Psoas muscle (tissue), 8 donors: ENCODE measurements at places on chromosomes 2 and 18. TPM values are rescaled to one million over a fixed set of nuclear protein-coding genes. Genes with fewer than 3 reads are reported as not detected.

DNA sequence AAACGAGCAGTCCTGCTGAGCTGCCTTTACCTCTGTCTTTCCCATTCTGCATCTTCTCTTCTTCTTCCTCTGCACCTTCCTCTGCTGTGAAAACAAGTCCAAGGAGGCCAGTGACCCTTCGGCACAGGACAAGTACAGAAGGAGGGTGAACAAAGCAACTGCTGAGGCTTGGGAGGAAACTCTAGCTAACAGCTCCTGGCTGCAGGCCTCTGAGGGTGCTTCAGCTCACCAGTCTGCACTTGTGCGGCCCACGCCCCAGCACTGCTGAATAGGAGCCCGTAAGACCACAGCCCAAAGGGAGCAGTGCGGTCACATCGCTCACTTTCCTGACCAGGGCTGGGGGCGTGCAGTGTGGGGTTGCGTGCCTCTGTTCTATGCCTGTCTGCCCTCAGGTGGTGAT lies 42.1 kb upstream of the DNMT3A start:
- peaks cover 15% of the 10 kb centered on the region for H3K4me1 ChIP-seq
- DNase-seq = no peak

GRCh38 chr2:120177001-120177621 lies 46.1 kb downstream of the TMEM185B start:
- H3K36me3 ChIP-seq = no peaks in the 10 kb centered on the region
- peak overlapping the region; percentile 57 for H3K27ac ChIP-seq
- peaks cover 19% of the 10 kb centered on the region for H3K4me1 ChIP-seq

GRCh38 chr18:75441896-75442295 lies 14.4 kb upstream of the SMIM21 start:
- no peaks in the 10 kb centered on the region for H3K36me3 ChIP-seq
- H3K27me3 ChIP-seq = no peaks in the 10 kb centered on the region
- no peaks in the 10 kb centered on the region for H3K4me1 ChIP-seq
- no peak overlapping the region for H3K4me3 ChIP-seq

- H3K4me1 ChIP-seq = no peaks in the 10 kb centered on the region
- no peak for DNase-seq
- no peaks in the 10 kb centered on the region for H3K36me3 ChIP-seq
- no peak overlapping the region for H3K4me3 ChIP-seq
- H3K27me3 ChIP-seq = no peaks in the 10 kb centered on the region
Measured at GRCh38 chr2:59956981-59957380, 596.5 kb downstream of the BCL11A start.

DNA sequence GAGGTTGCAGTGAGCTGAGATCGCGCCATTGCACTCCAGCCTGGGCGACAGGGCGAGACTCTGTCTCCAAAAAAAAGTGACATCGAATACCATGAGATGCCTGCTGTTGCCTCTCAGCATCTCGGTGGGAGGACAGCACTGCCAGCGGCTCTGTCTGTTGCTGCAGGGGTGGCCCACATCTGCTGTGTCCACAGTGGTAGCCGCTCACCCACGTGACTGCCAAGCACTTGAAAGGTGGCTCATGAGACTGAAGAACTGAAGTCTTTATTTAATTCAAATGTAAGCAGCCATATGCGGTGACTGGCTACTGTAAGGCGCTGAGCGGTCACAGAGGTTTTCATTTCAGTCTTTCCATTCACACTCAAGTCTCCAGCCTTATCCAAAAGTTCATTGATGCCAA lies 25.8 kb downstream of the IMPA2 start:
- H3K4me1 ChIP-seq = peaks cover under 1% of the 10 kb centered on the region
- peaks cover 78% of the 10 kb centered on the region for H3K36me3 ChIP-seq
- H3K27ac ChIP-seq = no peak overlapping the region
- H3K27me3 ChIP-seq = no peaks in the 10 kb centered on the region

GRCh38 chr2:129877795-129878775 lies 101.4 kb upstream of the RAB6C start:
- peak overlapping the region; percentile 73 for H3K4me3 ChIP-seq
- no peaks in the 10 kb centered on the region for H3K27me3 ChIP-seq
- peaks cover 3% of the 10 kb centered on the region for H3K4me1 ChIP-seq
- peak; percentile 64 for DNase-seq

DNA sequence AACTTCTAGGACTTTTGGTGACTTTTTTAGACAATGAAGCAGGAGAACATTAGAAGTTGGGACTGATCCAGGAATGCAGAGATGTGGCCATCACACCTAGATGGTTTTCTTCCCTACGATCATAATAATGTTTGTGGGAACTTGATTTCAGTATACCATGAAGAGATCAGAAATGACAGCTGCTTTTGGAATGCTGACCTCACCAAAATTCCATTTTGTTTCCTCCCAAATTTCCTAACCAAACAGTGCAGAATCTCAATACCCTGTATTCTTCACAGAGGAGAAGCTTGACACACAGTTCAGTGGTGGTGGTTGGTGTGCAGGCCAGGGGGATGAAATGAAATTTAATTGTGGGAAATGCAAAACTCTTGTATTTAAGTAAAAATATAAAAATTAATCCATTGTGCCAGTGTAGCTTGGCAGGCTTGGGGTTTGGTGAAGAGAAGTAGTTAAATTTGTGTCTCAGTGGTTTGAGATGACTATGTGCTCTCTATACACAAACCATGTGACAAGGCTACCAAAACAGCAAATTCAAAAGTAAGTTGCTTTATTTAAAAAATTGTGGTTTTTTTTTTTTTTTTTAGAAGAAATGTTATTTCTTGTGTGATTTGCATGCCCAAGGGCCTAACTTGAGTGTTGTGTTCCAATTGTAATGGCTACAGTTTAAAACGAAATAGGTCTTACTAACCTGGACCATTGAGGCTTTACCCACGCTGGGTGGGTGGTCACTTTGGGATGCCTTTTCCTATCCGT lies 252.4 kb downstream of the LPIN1 start:
- DNase-seq = no peak
- no peaks in the 10 kb centered on the region for H3K4me1 ChIP-seq
- H3K4me3 ChIP-seq = no peak overlapping the region
- H3K36me3 ChIP-seq = no peaks in the 10 kb centered on the region
- H3K27me3 ChIP-seq = peaks cover 6% of the 10 kb centered on the region

- H3K4me3 ChIP-seq = no peak overlapping the region
- H3K27ac ChIP-seq = no peak overlapping the region
- no peak for DNase-seq
- H3K36me3 ChIP-seq = no peaks in the 10 kb centered on the region
Measured at GRCh38 chr18:45303026-45303425, 312.2 kb upstream of the SLC14A2 start.

DNA sequence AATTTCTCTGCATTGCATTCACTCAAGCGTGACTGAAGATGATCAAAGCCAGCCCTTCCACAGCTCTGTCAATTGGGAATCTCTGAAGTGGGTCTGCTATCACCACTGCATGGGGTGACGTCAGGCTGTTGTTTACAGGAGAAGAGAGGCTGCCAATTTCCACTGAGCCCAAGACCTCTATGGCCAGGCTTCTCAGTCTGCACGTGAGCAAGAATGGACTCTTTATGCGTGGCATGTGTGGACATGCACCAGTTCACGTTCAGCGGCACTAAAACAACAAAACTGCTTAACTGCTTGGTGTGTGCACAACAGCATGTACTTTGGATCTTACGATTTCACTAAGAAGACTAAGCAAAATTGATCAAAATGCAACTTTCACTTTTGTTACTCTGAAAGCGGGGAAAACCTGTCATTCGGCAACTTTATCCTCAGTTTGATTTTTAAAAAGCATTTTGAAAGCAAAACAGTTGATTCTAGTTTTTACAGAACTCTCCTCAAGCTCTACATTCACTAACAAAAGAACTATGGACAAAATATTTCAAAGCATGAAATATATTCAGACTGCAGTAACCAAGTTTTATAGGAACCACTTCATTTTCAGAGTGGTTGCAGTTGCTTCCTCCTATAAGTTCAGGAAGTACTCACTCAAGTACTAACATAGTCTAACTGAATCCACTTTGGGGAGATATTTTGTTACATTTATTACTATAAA lies 77.0 kb upstream of the SERTAD2 start:
- peak overlapping the region; percentile 60 for H3K27ac ChIP-seq
- H3K27me3 ChIP-seq = no peaks in the 10 kb centered on the region
- no peaks in the 10 kb centered on the region for H3K36me3 ChIP-seq
- peak; percentile 51 for DNase-seq

DNA sequence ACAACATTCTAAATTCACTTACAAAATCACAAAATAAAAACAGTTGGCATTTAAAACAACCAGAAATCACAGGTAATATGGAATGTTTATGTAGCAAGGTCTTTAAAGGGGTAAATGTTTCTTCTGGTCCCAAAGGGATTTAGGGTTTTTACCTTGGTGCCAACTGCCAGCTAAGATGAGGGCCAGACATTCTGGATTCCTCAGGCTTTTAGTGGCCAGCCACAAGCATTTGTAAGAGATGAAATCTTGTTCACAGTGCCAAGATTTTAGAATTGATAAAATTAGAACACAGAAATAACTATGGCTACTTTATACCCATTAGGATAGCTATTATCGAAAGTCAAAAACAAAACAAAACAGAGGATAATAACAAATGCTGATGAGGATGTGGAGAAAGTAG lies 60.4 kb upstream of the CDKL4 start:
- H3K4me1 ChIP-seq = no peaks in the 10 kb centered on the region
- no peak overlapping the region for H3K4me3 ChIP-seq
- no peak for DNase-seq
- peaks cover 49% of the 10 kb centered on the region for H3K36me3 ChIP-seq

DNA sequence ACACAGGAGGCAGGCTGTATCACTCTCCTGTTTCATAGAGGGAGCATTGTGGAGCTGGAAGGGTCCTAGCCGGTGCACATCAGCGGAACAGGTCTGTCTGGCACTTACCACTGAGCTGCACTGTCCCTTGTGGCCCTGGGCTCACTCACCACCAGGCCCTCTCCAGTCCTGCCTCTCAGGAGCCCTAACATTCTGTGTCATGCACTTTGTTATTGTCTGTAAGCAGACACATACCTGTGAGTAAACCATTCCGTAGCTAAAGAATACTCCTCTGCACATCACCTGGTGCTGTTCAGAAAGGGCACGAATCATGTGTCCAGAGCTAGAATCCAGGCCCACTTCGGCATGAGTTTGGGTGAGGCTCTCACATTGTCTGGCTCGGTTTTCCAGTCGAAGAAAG lies 93.6 kb downstream of the CRIM1 start:
- H3K27ac ChIP-seq = peak overlapping the region; percentile 75
- no peaks in the 10 kb centered on the region for H3K27me3 ChIP-seq
- no peak overlapping the region for H3K4me3 ChIP-seq
- H3K4me1 ChIP-seq = peaks cover 83% of the 10 kb centered on the region

DNA sequence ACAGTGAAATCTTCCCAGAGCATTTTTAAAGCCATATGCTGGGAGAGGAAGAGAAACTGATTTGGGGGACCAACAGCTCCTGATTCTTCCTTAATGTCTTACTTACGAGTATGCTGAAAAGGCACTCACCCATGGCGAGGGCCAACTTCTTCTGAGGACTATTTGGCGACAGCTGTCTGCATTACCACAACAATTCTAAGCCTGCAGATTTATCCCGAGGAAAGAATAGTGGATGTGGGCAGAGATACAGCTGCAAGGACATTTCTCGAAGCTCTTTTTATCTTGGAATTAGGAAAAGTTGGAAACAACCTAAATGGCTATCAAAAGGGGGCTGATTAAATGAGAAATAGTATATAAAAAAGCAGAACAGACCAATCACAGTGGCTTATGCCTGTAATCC lies 40.3 kb upstream of the FHL2 start:
- H3K4me1 ChIP-seq = peaks cover 18% of the 10 kb centered on the region
- peak overlapping the region; percentile 16 for H3K4me3 ChIP-seq
- H3K27ac ChIP-seq = no peak overlapping the region
- H3K27me3 ChIP-seq = no peaks in the 10 kb centered on the region
- DNase-seq = no peak
- H3K36me3 ChIP-seq = no peaks in the 10 kb centered on the region

DNA sequence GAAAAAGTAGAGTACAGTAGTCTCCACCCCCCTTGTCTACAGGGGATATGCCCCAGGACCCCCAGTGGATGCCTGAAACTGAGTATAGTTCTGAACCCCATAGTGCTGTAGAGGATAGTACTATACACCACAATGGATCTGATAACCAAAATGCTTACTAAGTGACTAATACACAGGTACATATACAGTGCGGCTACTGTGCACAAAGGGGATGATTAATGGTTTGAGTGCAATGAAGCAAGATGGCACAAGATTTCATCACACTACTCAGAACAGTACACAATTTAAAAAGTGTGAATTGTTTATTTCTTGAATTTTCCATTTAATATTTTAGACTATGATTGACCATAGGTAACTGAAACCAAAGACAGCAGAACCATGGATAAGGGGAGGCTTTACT lies 446.9 kb upstream of the NRP2 start:
- H3K27me3 ChIP-seq = no peaks in the 10 kb centered on the region
- no peak overlapping the region for H3K27ac ChIP-seq
- no peak for DNase-seq
- no peak overlapping the region for H3K4me3 ChIP-seq
- no peaks in the 10 kb centered on the region for H3K36me3 ChIP-seq

DNA sequence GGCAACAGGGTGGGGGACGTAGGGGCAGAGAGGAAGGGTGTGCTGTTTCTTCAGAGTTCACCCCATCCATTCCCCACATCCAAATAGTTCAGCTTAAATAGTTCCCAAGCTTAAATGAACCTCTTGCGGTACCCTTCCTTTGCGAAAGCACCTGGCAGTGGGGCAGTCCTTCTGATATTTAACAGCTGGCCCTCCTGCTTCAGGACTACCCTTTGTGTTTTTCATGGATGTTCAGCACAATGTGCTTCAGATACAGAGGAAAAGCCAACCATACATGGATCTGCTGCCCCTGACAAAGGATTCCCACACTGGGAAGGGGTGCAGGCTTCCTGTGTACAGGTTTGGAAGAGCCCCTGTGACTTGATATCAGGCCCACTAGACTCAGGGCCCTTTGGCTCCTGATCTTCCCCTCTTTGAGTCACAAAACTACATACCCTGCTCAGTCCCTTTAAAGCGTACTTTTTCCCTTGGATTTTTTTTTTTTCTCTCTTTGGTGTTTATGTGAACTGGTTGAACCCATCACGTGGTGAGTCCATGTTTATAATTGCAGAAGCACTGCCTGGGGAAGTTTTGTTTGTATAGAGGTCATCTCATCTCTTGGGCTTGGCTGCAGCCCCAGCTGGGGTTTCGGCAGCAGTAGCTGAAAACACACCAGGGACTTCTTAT lies 45.3 kb upstream of the IGFBP5 start:
- DNase-seq = no peak
- H3K27ac ChIP-seq = no peak overlapping the region
- H3K4me3 ChIP-seq = no peak overlapping the region
- no peaks in the 10 kb centered on the region for H3K36me3 ChIP-seq
- no peaks in the 10 kb centered on the region for H3K4me1 ChIP-seq

EMX1 gene
- total RNA-seq = not detected

WDR54 gene
- 1.6 TPM for total RNA-seq

ABCB11 gene
- not detected for total RNA-seq

PSMA8 gene
- total RNA-seq = not detected

FIGN gene
- total RNA-seq = 1.2 TPM

REG3A gene
- not detected for total RNA-seq

VWC2L gene
- 0.87 TPM for total RNA-seq

LIPG gene
- total RNA-seq = 2.2 TPM

TTC39C gene
- 1.2 TPM for total RNA-seq
